ENCODE measurements at places on chromosomes 12 and 14.

DNA sequence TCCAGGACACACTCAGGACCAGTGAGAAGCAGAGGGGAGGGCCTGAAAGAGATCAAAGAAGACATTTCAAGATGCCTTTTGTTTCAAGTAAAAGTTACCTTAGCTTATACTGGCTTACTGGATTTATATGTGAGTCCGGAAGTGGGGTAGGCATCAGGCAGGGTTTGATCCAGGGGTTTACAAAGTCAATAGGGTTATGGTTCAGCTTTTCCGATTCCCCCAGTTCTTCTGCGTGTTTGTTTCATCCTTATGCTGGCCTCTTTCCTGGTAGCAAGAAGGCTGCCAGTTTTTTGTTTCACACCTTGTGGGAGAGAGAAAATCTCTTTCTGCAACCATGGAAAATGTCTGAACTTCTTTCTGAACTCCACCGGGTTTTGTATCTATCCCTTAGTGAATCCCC lies 126.3 kb downstream of the ESRRB start:
- no peak for DNase-seq

- DNase-seq: no peak
Measured at GRCh38 chr14:64929014-64929359, 13.6 kb downstream of the GPX2 start.

- DNase-seq: no peak
Measured at GRCh38 chr12:25810683-25811082, 147.8 kb upstream of the RASSF8 start.

DNA sequence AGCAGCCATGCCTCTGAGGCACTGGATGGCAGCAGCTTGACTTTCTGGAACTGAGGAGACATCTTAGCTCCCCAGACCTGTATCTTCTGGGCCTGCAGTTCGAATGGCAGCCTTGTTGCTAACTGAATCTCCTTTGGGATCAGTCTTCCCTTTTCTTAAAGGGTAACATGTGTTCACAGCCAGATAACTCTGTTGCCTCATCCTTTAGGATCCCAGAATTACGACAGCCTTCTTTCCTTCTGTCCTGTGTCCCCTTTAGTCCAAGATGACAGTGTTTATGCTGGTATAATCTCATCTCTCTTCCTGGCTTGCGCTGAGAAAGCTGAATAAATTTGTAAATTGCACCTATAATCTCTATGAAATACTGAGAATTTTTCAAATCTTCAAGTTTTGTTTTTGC lies 9.1 kb upstream of the ERC1 start:
- no peak for DNase-seq

- no peak for DNase-seq
Measured at GRCh38 chr12:30701056-30701455, 5.4 kb upstream of the IPO8 start.

DNA sequence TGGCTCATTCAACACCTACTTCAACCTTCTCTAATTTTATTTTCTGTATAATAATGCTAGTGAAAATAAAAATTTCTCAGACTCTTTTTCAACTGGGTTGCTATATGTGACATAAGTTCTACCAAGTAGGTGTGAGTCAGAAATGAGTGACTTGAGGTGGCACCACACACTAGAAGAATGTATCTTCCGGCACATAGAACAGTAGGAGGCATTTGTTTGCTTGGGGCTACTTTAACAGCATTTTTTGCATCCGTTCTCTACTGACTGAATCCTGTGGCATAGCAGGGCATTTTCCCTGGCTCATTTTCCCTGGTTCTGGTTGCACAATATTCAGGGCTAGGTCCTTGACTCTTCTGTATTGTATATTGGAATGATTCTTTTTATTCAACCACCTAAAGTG lies 194.0 kb upstream of the SLC16A7 start:
- no peak for DNase-seq

- no peak for DNase-seq
Measured at GRCh38 chr12:99911081-99911480, 73.7 kb downstream of the ANKS1B start.

DNA sequence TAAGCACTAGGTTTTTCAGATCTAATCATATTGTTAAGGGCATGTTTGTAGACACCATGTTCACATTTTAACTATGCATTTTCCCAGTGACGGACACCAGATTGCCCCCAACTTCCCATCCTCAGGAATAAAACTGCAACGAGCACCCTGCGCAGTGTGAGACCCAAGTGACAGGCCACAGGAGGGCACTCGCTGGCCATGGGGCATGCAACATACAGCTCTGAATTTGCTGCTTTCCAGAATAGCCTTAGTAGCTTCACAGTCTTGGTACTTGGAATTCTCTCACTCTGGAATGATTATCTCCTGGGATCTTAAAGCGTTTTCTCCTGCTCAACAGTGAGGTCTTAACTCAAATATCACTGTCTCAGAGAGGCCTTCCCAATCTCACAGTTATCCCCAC lies 972 bp upstream of the DDX47 start:
- no peak for DNase-seq

- no peak for DNase-seq
Measured at GRCh38 chr12:105292705-105293104, 37.8 kb upstream of the C12orf75 start.

DNA sequence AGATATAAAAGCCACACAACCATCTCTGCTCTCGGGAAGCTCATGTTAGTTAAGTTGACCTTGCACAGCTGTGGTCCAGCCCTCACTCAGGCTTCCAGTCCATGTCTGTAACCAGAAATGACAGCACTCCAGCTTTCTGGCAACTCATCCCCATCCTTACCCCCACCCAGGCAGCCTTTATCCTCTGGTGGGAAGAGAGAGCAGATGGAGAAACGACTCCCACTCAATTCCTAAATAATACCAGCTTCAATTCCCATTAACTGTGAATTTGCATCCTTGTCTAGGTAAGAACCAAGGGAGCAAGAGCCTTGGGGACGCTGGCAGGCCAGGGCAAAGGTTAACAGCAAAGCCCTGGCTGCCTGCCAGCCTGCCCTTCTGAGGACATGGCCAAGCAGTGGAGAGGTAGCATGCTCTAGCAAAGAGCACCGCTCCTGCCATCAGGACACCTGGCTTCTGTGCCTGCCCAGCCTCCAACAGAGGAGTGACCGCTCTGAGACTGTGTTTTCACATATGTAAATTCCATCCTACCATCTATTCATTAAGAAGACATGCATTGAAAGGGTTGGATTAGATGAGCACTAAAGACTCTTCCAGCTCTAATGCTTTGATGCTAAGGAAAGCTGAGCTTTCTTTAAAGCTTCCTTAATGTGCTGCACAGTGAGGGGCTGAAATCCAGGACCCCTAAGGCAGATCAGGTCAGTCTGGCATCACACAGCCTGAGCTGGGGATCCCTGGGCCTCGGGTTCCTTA lies 236.1 kb downstream of the GRIN2B start:
- DNase-seq: no peak

DNA sequence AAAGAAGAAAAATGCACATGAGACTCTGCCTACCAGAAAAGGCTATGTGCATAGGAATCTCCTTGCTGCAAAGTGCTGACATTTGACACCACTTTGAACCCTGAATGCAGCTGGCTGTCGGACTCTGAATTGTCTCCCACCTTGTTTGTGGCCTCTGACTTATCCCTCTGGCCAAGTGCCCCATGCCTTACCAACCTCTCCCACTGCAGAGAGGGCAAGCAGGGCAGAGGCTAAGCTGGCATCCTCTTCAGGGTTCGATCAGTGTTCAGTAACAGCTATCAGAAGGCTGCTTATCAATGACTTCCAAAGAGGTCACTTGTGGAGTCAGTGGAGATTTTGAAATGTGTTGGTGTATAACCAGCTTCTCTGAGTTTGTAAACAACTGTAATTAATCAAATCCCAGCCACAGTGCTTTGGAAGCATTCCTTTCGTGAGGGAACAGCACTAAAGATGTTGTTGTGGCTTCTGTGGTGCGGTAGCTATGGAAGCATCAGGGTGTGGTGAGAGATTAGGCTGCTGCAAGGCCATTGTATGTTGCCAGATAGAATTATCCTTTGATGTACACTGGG lies 22.6 kb upstream of the BMP4 start:
- no peak for DNase-seq
